ENCODE measurements at places on chromosomes 3 and 15. TPM values are rescaled to one million over a fixed set of nuclear protein-coding genes. Genes with fewer than 3 reads are reported as not detected.

DNA sequence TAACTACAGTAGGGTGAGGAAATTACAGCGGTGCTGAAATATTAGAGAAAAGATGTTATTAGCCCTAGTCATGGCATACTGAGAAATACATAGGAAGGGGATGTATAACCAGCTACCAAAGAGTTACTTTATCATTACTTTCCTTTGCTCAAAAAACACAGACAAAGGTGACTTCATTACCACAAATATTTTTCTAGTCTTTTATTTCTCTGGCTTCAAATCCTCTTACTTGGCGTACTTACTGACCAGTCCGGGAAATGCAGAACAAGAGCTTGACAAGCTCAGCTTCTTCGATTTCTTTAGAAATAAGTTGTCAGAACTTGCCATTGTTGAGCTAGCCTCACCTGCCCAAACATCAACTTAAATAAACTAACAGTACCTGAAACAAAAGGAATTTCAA is 142.1 kb upstream of the TMCO5A start:
- DNase-seq: no peak

KCNAB1 gene
- polyA plus RNA-seq: 0.21 TPM

DNA sequence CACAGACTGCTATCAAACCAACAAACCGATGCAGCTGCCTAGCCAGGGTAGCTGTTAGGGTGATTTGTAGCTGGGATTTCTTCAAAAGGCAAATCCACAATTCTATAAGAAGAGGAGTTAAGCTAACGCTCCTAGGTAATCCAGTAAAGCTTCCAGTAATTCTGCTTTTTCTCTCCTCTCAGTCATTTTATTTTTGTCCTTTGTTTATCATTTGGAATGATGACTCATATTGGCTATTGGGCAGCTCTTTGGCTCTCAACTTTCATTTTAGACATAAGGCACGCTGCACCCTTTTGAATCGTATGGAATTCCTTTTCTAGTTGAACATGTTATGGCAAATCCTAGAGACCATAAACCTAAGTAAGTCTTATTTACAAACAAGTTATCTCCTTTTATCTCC is 53.2 kb upstream of the PPARG start:
- DNase-seq: no peak

- peak; percentile 50 for DNase-seq
These were observed 1.4 kb downstream of the ACVR2B start for GRCh38 chr3:38454884-38455638.

- no peak for DNase-seq
These were observed 259.1 kb upstream of the ARPP21 start for GRCh38 chr3:35380196-35380595.

GRCh38 chr3:100836661-100837060 is 127.4 kb downstream of the TFG start:
- DNase-seq: no peak

GRCh38 chr15:89756897-89757296 is 5.8 kb upstream of the MESP1 start:
- no peak for DNase-seq

RAB43 gene
- polyA plus RNA-seq: 22.0 TPM

- DNase-seq: no peak
These were observed 136.1 kb downstream of the APBA2 start for GRCh38 chr15:29021857-29022256.

GRCh38 chr3:194476784-194477183 is 10.0 kb downstream of the ATP13A3 start:
- no peak for DNase-seq

- peak; percentile 80 for DNase-seq
These were observed 562.8 kb downstream of the NR2F2 start for GRCh38 chr15:96893159-96893906.

GRCh38 chr15:81851757-81852156 is 194.1 kb downstream of the MEX3B start:
- no peak for DNase-seq

SEMA6D gene
- 16.4 TPM for polyA plus RNA-seq
